Posterior cingulate gyrus (tissue), 11 donors: ENCODE measurements at places on chromosomes 12 and 14.

DNA sequence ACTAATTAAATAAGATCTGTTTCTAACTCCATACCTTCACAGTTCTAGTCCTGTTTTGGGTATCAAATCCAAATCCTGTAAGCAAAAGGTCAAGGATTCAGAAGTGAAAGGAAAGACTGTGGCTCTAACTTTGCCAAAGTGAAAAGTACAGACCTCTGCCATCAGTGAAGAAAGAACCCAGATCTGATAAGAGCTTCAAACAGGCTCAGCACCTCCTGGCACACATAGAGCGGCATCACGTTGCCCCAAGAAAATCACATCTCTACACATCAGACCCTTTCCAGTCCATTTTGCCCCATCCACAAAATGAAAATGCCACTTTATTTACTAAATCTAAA lies 23.2 kb downstream of the CLIP1 start:
- no peak for DNase-seq

DNA sequence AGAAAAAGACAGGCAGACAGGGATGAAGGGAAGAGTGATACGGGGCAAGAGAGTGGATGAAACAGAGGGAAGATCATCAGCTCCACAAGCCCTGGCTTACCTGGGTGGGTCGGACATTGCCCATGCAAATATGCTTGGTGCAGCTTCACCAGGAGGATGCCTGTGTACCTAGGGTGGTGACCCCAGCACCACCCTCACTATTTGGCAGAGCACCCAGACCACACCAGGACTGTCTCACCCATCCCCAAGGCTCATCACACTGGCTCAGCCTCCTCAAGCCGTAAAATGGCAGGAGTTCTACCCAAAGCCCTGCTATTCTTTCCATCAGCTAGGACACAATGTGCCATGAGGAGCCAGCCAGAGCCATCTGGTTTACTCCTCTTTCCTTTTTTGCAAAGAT lies 3.0 kb downstream of the GALNT8 start:
- no peak for DNase-seq

DNA sequence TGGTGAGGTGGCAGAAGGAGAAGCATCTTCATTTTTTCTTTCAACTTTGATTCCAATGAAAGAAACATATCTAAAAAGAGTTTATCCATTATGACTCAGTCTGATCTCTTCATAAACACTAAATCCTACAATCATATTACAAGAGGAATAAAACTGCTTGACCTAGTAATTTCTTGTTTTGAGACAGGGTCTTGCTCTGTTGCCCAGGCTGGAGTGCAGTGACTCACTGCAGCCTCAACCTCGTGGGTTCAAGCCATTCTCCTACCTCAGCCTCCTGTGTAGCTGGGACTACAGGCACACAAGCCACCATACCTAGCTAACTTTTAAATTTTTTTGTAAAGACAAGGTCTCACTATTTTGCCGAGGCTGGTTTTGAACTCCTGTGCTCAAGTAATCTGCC lies 147.2 kb downstream of the NDUFA12 start:
- no peak for DNase-seq

DNA sequence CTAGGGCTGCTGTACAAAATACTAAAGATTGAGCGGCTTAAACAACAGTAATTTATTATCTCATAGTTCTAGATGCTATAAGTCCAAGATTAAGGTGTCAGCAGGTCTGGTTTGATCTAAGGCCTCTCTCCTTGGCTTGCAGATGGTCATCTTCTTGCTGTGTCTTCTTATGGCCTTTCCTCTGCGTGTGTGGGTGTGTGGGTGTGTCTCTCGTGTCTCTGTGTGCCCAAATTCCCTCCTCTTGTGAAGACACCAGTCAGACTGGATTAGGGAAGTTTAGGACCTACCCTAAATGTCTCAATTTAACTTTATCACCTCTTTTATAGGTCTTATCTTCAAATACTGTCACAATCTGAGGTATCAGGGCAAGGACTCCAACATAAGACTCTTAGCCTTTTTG lies 28.3 kb downstream of the DDHD1 start:
- DNase-seq, result no peak

DNA sequence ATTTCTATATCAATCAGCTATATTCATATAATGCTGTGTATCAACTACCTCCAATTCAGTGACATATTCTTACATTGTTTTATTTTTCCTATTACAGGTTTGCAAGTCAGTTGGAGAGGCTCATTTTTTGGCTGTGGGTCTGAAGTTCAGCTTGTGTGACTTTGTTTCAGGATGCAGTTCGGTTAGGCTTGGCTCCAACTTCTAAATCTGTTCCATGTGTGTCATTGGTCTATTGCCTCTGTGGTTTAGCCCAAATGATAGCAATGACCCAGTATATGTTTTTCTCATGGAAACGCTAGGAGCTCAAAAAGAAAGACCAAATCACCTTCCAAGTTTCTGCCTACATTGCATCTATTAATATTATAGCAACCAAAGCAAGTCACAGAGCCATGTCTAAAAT lies 848.6 kb upstream of the LRFN5 start:
- no peak for DNase-seq

DNA sequence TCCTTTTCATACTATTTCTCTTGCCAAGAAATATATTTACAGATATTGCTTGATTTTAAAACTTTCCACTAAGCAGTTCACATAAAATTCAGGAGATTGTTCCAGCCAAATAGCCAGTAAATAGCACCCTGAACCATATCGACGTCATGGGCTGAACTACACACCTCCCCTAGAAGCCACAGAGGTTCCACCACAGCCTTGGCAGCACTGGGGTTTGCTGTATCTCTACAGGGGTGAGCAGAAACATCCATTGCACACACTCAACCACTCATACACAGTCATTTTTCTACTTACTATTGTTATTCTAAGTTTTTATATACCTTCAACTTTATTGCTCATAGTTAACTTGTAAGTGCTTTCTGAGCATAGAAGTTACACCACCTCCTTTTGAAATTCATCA lies 8.1 kb upstream of the EIF2S3B start:
- DNase-seq, result no peak

DNA sequence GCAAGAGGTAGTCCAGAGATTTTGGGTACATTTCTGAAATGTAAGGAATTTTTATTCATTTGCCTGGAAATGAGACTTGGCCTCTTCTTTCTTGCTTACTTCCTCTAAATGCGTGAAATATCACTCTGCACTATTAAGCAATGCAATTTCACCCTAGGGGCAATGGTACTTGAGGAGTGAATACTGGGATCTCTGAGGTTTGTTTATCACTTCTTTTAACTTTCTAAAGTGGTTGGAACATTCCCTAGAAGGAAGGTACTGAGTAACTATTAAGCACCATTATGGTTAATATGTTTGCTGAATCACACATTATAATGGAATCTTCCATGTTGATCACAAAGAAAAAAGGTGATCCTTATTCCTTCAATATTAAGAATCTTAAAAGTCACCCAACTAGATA lies 120.9 kb upstream of the CAND1 start:
- no peak for DNase-seq

- no peak for DNase-seq
Measured at GRCh38 chr14:69906201-69906600, 27.0 kb downstream of the SMOC1 start.

DNA sequence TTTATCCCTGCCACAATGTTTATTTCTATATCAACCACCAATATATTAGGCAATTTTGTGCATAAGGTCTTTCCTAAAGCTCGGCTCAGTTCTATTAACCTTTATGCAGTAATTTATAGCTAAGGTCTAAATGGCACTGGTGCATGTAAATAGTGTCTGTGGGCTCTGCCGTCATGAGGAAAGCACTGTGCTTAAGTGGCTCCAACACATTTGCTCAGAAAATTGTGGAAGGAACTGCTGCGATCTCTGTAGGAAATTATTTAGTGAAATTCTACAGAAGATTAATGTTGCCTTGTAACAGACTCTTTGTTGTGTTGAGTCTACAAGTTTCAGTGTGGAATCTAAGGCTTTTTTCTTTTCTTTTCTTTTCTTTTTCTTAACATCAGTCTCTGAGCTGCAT lies 54.0 kb upstream of the EGLN3 start:
- no peak for DNase-seq

GRCh38 chr12:90515199-90516175 lies 439.5 kb downstream of the CCER1 start:
- no peak for DNase-seq

- DNase-seq, result no peak
Measured at GRCh38 chr12:80196419-80196818, 97.1 kb downstream of the OTOGL start.

- no peak for DNase-seq
Measured at GRCh38 chr12:8987685-8988084, 1.7 kb upstream of the KLRG1 start.
